Activated CD4-positive, CD25-positive, alpha-beta regulatory T cell treated with anti-CD3 and anti-CD28 coated beads, Interleukin-2, amount 50 U/mL, for 16 hours (primary cell): ENCODE measurements at places on chromosomes 12 and 14.
A peak's percentile ranks its signal among the peaks of the same experiment; 100 is the strongest.

- DNase-seq = no peak
These were observed 17.2 kb downstream of the IFT81 start for GRCh38 chr12:110141389-110141788.

DNA sequence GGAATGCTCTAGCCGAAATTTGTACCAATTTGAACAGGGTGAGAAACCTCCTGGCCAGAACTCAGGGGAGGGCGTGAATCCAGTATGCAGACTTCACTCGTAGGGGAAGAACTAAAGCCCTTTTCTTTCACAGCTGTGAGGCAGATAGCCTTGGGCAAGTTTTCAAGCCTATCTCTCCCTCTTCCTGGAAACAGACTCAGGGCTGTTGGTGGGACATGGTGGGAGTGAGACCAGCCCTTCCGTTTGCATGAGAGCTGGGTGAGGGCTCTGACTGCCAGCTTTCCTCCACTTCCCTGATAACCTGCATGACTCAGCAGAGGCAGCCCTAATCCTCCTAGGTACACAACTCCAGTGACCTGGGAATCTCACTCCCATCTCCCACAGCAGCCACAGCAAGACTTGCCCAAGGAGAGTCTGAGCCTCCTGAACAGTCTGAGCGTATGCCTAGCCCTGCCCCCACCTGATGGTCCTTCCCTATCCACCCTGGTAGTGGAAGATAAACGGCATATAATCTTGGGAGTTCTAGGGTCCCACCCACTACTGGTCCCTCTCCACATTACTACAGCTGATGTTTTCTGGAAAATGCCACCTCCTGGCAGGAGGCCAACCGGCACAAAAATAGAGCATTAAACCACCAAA is 170.1 kb upstream of the AMIGO2 start:
- no peak for DNase-seq

GRCh38 chr12:54603173-54603814 is 14.8 kb upstream of the PPP1R1A start:
- DNase-seq = peak; percentile 40

DNA sequence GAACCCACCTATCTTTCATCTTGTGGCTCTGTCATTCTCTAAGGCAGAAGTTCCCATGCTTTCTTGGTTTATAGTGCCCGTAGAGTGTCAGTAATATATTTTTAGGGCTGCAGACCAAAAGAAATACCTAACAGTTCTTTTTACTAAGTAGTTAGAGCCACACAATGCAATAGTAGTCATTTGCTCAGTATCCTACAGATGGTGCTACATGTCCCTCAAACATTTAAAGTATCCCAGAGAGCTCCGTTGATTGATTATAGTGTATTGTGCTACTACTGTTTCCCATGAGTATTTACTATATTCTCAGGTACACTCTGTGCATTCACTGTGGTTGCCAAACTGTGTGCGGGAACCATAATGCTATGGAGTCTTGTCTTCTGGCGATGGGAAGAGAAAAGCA is 4.7 kb upstream of the PLBD1 start:
- DNase-seq = no peak

DNA sequence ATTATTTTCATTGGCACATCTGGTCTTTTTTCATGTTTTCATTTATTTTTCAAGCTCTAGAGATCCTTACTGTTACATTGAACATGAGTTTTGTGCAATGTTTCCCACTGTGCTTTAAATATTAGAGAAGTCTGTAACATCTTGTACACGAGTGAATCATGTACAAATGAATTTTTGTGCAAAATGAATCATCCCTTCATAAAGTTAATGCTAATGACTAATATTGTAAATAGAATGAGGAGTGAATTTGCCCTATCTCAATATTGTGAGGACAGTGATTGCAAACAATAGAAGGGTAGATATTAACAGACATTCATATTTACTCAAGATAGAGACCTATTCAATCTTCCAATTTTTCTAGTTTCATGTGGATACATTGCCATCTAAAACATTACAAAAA is 463.3 kb upstream of the FOXG1 start:
- no peak for DNase-seq

GRCh38 chr12:10562306-10562933 is 51.0 kb downstream of the MAGOHB start:
- no peak for DNase-seq

GRCh38 chr12:88723219-88723618 is 142.9 kb upstream of the KITLG start:
- no peak for DNase-seq
